Stimulated activated CD8-positive, alpha-beta memory T cell treated with anti-CD3 and anti-CD28 coated beads, Interleukin-15, amount 100 ng/mL, for 48 hours (primary cell): ENCODE measurements at places on chromosomes 12 and 14.

DNA sequence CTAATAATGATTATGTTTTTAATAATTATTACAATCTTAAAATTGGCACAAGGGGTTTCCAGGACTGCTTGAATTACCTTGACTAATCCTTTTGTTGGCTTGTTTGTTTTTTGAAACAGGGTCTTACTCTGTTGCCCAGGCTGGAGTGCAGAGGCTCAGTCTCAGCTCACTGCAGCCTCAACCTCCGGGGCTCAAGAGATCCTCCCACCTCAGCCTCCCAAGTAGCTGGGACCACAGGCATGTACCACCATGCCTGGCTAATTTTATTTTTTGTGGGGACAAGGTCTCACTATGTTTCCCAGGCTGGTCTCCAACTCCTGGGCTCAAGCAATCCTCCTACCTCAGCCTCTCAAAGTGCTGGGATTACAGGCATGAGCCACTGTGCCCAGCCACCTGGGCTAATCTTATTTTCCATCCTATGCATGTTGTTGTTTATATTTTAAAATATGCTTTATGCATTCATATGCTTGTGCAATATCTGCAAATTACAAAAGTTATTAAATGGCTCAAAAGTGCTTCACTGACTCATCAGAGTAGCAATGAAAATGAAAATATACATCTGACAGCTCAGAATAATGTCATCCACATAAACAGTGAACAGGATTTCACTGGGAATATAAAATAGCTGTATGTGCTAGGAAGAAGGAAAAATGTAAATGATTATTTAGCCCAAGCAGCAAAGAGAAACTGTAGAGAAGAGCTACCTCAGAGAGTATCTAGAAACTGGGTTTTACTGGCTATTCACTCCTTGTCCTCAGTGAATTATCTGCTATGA is 24.8 kb upstream of the PLEKHG6 start:
- no peak for DNase-seq

GRCh38 chr12:1666215-1666614 is 24.7 kb upstream of the ADIPOR2 start:
- no peak for DNase-seq

- DNase-seq, result peak; percentile 64
Measured at GRCh38 chr12:56488041-56488955, at the start of gene GLS2. GLS2 (minus strand) TSS chr12:56488161; CDS start chr12:56488118, 43 bp downstream.

DNA sequence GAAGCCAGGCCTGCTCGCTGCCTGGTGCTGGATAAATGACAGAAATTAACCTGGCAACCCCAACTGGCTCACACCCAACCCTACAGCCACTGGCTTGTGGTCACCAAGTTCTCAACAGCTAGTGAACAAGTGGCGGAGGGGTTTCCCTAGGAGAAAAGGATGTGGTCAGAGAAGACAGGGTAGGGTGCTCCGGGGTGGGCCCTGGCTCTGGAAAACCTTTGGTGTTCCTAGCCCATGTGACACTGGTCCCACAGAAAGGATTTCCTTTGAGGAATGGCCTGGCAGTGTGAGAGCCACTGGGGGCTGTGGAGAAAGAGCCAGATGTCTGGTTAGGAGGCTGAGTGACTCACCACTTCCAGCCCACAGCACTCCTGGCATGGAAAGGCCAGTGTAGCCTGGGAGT is 8.7 kb downstream of the SYNE3 start:
- DNase-seq, result no peak

- no peak for DNase-seq
Measured at GRCh38 chr12:116093915-116094314, 183.6 kb downstream of the MED13L start.
